IMR-90 (cell line): ENCODE measurements at places on chromosomes 3 and 15. TPM values are rescaled to one million over a fixed set of nuclear protein-coding genes. Genes with fewer than 3 reads are reported as not detected.

DNA sequence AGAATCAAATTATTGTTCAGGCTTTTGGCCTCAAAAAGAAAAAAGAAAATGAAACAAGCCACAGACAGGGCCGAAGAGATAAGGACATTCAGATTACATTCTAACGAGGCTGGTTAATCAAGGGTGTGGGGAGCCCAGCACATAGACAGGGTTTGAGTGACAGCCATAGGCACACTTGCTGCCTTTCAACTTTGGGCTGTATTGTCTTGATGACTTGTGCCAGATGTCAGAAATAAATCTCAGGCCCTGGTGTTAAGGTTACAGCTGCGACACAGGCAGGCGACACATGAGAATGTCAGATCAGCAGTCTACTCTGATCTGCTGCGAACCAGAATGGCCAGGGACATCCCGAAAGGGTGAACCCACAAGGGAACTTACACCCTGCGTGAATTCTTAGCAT, 231.2 kb upstream of the ARRDC4 start:
- no peak for DNase-seq

The BLM gene
- 6.5 and 7.2 TPM in 2 replicates for total RNA-seq

GRCh38 chr3:16514021-16514700, 662 bp upstream of the RFTN1 start:
- no peak for DNase-seq

DNA sequence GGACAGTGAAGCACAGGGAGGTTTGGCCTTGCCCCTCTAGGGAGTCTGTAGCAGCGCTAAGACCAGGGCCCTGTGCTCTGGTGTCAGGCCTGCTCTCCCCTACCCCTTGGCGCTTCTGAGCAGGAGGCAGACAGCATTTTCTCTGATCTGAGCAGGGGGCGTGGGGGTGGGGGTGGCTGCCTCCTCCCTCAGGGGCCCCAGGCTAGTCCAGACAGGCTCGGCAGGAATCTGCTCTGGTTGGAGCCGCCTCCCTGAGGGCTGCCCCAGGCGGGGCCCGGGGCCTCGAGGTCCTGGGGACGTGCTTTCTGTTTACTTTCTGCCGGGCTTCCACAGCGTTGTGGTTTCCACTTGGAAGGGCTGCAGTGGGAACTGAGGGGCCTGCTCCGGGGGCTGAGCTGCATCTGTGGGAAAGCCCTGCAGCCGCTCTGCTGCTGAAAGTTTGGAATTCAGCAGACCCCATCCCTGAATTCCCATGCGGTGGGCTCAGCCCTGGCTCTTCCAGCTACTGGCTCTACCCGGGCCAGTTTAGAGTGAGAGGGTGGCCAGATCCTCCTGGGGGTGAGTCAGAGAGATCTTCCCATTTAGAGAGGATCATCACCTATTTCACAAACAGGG, 105.4 kb downstream of the LINGO1 start:
- DNase-seq: peak; percentile 79
